Hippocampal formation (tissue), 2 donors: ENCODE measurements at places on chromosomes 3 and 15.

DNA sequence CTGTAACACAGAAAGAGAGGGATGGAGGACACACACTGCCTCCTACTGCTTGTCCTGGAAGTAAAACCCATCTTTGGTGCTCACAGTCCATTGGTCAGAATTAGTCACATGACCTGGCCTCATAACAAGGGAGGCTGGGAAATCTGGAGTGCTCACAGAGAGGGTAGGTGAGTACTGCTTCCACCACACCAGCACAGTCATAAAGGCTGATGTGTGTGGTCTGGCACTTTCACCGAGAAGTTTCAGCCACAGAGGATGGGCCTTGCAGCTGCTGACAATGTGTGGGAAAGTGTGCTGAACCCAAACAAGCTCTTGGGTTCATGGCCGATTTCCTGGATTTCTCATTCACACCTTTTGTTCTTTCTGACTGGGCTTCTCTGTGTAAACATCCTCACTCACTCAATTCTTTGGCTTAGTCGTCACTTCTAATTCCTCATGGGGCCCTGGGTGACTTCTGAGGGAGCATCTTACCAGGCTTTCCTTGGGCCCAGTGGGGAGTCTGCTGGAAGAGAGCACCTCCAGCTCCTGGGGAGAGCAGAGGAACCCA lies 100.7 kb downstream of the ASB7 start:
- no peak for DNase-seq

DNA sequence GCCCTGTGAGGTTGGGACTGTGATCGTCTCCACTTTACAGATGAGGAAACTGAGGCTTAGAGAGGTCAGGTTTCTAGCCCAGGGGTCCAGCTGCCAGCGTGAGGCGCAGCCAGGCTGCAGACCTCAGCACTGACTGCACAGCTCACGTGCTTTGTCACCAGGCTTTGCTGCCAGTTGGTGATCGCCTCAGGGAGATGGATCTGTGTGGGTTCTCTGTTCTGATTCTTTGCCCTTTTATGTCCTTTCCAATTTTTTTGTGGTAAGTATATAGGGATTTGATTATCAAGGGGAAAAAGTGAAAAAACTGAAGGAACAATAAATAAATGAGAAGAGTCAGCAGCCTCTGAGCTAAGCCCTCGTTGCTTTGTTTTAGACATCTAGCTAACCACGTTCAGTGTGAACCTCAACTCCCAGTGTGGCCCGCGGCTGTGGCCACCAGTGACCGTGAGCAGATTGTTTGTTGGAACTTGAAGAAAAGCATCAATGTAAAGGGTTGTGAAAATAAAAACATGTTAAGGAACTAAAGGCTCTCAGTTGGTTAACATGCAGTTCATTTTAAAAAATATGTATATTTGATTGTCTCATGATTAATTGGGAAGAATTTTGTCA lies 117.6 kb downstream of the PDE8A start:
- peak; percentile 73 for DNase-seq

DNA sequence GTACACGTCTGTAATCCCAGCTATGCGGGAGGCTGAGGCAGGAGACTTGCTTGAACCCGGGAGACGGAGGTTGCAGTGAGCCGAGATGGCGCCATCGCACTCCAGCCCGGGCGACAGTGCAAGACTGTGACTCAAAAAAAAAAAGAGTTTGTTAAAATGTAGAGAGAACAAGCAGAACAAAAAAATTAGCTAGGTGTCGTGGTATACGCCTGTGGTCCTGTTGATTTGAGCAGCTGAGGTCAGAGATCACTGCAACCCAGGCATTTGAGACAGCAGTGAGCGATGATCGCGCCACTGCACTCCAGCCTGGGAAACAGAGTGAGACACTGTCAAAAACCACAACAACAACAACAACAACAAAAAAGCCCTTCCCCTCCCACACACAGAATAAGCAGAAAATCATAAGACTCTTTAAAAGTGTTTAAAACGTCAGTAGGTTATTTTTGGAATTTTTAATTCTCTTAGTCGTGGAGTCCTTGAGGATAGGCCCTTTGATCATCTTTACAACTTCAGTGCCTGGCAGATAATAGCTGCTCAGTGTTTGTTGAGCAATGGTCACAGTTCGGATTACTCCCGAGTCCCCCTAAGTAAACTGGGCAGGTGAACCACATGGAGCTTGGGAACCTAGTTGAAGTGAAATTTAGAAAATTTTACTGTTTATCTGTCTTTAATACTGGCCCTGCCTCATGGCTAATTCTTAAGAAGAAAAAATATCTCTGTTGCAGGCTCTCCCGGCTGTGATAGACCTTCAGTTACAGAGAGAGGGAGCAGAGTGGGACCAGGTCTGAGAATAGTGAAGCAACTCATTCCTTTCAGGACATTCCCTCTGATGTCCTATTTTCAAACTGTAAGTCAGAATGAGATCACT lies 6.2 kb downstream of the NIPA2 start:
- DNase-seq, result no peak

GRCh38 chr3:141738891-141739363 lies 829 bp downstream of the RNF7 start:
- peak; percentile 29 for DNase-seq

DNA sequence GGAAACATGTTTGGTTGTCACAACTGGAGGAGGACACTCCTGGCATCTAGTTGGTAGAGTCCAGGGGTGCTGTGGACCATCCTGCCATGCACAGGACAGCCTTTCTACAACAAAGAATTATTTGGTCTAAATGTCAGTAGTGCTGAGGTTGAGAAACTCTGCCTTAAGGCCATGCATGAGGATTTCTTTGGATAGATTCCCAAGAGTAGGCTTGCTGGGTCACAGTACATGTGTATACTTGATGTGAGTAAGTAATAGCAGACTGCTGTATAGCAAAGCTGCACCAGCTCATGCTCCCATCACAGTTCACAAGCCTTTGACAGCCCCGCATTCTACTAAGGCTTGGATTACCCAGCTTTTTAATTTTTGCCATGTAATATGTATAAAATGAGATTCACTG lies 151.3 kb downstream of the MFSD1 start:
- DNase-seq, result no peak

DNA sequence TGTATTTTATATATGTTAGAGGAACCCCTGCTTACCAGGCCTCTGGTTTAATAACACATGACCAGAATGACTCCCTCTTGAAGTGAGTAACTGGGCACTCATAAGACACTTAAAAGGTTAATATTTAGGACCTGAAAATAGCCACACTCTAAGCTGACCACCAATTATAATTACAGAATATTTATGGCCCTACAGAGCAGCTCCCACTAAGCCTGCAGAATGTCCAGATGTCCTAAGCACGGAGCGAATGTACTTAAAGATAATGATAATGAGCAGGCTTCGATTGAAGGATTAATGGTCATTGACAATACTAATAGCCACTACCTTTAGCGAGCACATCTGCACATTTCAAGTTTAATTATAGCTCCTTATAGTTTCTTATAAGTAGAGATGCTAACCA lies 22.8 kb upstream of the KCTD6 start:
- no peak for DNase-seq

DNA sequence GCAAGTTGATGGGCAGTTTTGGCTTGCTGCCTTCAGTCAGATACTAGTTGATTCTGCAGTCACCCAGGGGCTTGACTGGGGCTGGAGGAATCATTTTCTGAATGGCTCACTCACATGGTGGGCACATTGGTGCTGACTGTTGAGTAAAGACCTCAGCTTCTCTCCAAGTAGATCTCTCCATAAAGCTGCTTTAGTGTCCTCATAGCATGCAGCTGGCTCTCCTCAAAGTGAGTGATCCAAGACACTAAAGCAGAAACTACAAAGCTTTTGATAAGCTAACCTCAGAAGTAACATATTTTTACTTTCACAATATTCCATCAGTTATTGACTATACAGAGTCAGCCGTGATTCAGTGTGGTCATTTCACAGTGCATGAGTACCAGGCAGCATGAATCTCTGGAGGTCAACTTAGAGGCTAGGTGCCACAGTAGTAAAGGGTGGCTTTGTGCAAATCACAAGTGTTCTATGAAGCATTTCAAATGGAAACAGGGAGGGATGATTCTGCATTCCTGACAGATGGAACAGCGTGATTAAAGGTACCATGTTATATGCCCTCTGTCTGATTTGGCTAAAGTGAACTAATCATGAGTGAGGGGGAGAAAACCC lies 24.3 kb upstream of the ATP8B4 start:
- DNase-seq, result no peak

DNA sequence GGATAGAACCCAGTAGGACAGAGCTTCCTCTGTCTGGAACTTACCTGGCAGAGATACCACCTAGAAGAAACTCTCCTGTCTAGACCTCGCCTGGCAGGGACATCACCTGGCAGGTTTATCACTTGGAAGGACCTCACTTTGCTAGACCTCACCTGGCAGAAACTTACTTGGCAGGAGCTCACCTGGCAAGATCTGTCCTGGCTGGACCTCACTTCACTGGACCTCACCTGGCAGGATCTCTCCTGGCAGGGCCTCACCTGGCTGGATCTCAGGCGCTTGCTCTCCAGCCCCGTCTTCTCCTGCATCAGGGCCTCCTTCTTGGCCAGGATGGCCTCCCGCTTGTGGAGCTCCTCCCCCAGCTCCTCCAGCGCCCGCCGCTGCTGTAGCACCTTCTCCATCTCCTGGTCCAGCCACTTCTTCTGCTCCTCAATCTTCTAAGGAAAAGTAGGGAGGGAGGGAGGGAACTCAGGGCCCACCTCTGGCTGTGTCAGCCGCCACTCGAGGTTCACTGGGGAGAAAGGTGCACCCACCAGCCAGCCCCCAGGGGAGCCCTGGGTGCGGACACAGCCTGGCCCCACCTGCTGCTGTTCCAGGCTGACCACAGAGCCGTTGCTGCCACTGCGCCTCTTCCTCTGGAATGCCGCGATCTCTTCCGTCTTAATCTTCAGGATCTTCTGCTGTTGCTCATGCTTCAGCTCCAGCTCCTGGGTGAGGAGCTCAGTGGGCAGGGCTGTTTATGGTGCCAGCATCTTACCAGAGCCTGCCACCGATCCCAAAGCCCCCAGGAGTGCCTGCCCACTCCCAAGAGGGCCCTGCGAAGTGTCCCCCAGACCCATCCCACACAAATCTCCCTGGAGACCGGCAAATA lies 22.5 kb downstream of the KIF7 start:
- DNase-seq, result no peak
